ENCODE measurements at places on chromosomes 16 and 17.

DNA sequence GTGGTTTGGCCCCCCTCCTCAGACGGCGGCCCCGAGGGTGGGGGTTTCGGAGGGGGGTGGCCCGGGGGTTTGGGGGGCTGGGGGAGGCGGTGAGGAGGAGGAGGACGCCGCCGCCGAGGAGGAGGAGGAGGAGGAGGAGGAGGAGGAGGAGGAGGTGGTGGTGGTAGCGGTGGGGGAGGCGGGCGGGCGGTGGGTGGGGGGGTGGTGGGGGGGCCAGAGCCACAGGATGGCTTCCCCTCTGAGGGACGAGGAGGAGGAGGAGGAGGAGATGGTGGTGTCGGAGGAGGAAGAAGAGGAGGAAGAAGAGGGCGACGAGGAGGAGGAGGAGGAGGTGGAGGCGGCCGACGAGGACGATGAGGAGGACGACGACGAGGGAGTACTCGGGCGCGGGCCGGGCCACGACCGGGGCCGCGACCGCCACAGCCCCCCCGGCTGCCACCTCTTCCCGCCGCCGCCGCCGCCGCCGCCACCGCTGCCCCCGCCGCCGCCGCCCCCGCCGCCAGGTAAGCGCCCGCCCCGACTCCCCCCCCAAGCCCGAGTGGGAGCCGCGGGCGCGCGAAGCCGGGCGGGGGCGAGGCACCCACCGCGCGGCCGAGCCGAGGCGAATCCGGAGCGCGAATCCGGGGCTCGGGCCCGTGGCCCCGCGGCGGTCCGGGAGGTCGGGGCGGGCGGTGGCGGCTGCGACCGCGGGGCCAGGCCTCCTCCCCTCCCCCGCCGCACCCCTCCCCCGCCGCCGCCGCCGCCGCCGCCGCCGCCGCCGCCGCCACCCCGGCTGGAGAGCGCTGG lies 3.8 kb upstream of the CHD3 start:
- DNase-seq, result no peak

DNA sequence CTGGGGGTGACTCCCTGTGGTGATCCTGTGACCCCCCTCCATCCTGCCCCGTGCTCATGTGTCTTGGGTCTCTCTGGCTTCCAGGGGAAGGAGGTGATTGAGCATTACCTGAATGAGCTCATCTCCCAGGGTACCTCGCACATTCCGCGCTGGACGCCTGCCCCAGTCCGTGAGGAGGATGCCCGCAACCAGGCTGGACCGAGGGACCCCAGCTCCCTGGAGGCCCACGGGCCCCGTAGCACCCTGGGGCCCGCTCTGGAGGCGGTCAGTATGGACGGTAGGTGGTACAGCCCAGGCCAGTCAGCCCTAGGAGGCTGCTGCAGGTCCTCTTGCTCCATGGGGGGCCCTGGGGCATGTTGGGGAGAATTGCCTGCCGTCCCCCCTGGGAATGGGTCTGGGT lies 33.6 kb downstream of the SEC14L5 start:
- DNase-seq, result no peak

- DNase-seq, result no peak
These were observed 64.5 kb downstream of the RAI1 start for GRCh38 chr17:17745476-17746455.

DNA sequence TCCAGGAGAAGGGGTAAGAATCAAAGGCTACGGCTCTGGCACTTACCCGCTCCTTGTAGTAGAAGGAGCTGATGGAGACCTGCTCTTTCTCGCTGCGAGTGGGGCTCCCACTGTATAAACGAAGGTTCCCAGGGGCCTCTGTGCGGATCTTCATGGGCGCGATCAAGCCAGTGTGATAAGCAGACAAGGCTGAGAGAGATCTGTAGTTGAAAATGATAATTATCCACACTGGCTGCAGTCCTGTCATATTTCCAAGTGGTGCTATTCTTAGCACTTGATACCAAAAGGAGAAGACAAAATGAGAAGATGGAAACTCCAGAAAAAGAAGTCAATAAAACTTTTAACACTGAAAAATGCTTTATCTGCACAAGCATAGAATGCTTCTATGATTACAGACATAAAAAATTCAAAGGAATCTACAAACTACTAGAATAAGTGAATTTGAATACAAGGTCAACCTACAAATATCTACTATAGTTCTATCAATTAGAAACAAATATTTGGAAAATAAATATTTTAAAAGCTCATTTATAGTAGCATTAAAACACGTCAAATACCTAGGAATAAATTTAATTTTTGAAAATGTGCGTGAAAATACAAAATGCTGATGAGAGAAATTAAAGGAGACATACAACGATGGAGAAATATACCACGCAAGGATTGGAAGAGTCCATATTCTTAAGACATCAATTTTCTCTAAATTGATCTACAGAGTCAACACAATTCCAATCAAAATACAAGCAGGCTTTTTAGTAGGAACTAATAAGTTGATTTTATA lies 80.8 kb downstream of the WDR59 start:
- no peak for DNase-seq

DNA sequence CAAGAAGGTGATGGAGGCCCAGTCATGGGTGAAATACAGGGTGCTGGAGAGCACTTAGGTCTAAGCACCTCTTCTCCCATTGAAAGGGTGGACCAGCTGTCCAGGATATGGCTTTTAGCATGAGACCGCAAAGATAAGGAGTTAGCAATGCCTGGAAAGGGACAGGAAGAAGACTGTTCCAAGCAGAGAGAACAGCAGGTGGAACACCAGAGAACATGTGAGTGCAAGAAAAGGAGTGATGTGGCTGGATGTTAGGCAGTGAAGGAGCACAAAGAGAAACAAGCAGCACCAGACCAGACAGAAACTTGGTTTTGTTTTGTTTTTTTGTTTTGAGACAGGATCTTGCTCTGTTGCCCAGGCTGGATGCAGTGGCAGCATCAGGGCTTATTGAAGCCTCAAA lies 45.4 kb upstream of the CCL1 start:
- DNase-seq, result no peak

- peak; percentile 53 for DNase-seq
These were observed 118.0 kb upstream of the ZNF469 start for GRCh38 chr16:88264641-88265285.

DNA sequence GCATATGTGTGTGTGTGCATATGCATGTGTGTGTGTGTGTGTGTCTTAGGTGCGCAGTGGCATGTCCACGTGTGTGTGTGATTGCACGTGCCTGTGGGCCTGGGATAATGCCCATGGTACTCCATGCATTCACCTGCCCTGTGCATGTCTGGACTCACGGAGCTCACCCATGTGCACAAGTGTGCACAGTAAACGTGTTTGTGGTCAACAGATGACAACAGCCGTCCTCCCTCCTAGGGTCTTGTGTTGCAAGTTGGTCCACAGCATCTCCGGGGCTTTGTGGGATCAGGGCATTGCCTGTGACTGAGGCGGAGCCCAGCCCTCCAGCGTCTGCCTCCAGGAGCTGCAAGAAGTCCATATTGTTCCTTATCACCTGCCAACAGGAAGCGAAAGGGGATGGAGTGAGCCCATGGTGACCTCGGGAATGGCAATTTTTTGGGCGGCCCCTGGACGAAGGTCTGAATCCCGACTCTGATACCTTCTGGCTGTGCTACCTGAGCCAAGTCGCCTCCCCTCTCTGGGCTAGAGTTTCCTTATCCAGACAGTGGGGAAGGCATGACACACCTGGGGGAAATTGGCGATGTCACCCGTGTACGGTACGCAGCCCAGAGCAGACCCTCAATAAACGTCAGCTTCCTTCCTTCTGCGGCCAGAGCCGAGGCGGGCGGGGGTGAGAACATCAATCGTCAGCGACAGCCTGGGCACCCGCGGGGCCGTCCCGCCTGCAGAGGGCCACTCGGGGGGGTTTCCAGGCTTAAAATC lies 47.6 kb downstream of the IL21R start:
- DNase-seq, result no peak

DNA sequence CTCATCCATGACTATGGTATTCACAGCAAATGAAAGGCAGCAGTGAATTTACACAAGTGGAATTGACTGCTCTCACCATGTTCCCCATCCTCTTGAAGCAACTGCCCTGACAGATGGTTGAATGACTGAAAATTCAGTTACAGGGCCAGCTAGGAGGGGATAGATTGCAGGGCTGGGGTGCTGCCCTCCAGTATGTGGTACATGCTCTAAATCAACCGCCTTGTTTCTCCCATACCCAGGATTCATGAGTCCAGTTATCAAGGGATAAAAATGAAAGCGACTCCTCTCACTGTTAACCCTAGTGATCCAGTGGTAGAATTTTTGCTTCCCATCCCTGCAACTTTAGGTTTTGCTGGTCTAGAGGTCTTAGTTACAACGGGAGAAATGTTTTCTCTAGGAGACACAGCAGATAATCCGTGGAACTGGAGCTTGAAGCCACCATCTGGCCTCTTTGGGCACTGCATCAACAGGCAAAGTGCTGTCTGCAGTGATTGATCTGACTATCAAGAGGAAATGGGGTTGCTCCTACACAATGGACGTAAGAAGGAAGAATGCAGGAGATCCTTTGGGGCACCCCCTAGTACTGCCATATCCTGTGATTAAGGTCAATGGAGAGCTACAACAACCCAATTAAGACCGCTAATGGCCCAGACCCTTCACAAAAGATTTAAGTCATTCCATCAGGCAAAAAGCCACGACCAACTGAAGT lies 32.0 kb downstream of the SCPEP1 start:
- peak; percentile 35 for DNase-seq

DNA sequence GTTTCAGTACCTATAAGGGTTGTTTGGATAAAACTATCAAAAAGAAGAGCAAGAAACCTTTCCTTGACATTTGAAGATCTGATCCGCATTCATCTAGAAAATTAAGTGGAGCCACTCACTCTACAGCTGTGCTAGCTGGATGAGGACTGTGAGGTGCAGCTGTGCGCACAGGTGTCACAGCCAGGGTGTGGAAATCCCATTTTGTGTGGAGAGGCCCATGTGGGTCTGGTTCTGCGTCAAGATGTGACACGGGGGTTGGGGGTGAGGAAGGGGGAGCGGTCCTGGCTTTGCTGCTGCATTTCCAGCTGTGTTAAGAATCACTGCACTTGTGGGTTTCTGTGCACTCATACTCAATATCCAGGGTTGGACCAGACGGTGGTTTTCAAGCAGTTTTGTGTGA lies 70.7 kb downstream of the CLEC16A start:
- DNase-seq, result no peak

- no peak for DNase-seq
These were observed 4.2 kb upstream of the SREBF1 start for GRCh38 chr17:17840751-17841591.

GRCh38 chr16:82093666-82094300 lies 58.7 kb downstream of the HSD17B2 start:
- DNase-seq, result no peak

DNA sequence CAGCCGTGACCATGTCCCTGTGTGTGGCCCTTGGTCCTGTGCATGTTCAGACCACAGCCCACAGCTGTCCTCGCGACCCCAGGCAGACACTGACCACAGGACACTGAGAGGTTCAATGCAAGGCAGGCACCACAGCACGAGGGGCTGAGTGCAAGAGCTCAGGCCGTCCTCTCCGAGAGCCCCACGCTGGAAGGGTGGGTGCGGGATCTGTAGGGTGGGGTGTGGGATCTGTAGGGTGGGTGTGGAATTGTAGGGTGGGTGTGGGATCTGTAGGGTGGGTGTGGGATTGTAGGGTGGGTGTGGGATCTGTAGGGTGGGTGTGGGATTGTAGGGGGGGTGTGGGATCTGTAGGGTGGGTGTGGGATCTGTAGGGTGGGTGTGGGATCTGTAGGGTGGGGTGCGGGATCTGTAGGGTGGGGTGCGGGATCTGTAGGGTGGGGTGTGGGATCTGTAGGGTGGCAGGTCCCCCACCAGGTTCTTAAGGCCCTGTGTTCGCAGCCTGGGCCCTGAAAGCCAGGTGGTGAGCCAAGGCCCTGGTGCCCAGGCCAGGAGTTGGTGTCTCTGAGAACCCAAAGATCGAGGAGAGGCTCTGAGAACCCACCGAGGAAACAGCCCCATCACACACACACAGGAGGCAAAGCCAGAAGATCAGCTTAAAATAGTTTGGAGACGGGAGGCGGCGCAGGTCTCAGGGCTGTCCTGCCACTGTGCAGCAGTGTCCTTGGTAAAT lies 48.2 kb downstream of the METRNL start:
- DNase-seq, result no peak

- no peak for DNase-seq
These were observed 60.2 kb upstream of the CLEC18A start for GRCh38 chr16:69890892-69891282.

DNA sequence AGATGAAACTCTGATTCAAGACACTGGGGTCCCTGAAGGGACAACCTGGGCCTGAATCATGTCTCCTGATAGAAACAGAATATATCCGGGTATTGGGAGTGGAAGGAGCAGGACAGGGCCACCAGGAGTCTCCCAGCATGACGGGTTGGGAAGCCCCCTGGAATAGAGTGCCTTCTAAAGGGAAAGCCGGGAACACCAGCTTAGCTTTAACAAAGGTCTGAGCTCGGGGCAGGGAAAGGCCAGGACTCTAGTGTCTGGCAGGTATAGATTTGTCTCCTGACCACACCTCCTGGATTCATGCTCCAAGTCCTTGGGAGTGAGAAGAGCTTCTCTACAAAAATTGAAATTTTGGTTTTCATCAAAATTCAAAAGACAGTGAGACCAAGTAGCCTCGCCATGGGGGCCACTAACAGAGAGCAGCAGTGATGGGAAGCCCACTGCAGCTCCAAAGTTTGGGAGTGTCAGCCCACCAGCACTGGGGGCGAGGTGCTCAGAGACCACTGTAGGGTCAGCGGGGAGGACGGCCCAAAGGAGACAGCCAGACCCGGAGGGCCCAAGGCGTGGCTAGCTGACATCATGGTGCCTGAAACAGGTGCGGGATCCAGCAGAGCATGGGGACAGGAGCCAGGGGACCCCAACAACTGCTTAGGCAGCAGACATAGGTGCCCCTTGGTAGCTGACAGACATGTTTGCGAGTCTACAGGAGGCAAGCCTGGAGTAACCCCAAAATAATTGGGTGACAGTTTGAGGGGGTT lies 81.0 kb downstream of the C16orf78 start:
- DNase-seq, result no peak

- no peak for DNase-seq
These were observed 3.8 kb upstream of the NAT9 start for GRCh38 chr17:74779948-74780400.

- no peak for DNase-seq
These were observed 661 bp downstream of the TEX2 start for GRCh38 chr17:64262198-64262999.
